Pancreas (tissue), 10 donors: ENCODE measurements at places on chromosomes 16 and 17.

DNA sequence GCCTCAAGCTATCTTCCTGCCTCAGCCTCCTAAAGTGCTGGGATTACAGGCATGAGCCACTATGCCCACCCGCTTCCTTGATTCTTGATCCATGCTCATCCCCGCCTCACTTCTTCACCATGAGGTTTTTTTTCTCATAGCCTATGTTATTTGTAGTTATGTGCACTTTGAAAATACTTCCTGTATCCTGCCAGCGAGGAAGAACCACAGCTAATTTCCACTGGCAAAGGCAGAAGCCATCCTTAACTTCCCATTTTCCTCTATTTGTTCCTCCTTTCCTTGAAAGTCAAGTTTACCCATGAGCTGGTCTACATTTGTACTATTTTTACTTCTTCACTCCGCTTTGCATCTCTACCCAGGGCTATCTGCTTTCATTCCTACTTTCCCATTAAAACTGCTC, 189.7 kb upstream of the ZFHX3 start:
- no peak for DNase-seq

GRCh38 chr16:67807148-67807682, 526 bp downstream of the TSNAXIP1 start:
- no peak for DNase-seq

- peak; percentile 81 for DNase-seq
Measured at GRCh38 chr16:1105888-1106620, 10.0 kb upstream of the C1QTNF8 start.

GRCh38 chr17:42409523-42410318, 13.3 kb downstream of the CAVIN1 start:
- no peak for DNase-seq

DNA sequence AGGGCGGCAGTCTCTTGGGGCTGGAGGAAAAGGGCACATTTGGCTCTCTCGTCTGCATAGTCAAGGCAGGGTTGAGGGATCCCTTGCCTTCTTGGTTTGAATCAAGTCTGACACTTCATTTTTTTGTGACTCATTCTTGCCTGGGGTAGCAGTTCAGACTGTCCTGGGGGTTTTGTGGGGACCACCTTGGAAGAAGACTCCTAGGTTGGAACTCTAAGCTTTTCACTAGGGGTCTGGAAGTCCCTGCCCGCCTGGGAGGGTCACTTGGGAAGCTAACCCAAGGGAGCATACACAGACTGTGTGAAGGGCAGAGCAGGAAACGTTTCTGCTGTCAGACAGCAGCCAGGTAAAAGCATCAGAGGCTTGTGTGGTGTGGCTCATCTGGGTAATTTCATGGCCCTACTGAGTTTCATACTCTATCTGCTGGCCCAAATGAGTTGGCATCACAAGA, 11.3 kb downstream of the YPEL2 start:
- DNase-seq: no peak

- no peak for DNase-seq
Measured at GRCh38 chr17:72643575-72644216, 448.8 kb downstream of the SLC39A11 start.

GRCh38 chr17:37859451-37859850, 64.8 kb upstream of the TBC1D3K start:
- no peak for DNase-seq

DNA sequence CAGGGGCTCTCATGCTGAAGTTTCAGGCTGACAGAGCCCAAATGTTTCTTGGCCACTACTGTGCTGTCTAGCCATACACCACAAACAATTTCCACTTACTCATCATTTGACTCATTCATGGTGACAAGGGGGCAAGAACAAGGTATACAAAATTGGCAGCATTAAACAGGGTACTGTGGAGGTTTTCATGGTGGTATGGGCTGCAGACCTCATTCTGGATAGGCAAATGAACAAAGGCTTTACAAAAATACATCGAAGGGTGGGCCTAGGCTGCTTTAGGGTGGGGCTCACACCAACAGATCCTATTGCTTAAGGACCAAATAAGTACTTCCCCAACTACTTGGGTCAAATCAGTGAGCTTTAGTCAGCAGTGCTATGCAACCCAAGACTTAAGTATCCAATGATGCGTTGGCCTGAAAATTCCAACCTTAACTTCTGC, 53.0 kb downstream of the N4BP1 start:
- DNase-seq: no peak

DNA sequence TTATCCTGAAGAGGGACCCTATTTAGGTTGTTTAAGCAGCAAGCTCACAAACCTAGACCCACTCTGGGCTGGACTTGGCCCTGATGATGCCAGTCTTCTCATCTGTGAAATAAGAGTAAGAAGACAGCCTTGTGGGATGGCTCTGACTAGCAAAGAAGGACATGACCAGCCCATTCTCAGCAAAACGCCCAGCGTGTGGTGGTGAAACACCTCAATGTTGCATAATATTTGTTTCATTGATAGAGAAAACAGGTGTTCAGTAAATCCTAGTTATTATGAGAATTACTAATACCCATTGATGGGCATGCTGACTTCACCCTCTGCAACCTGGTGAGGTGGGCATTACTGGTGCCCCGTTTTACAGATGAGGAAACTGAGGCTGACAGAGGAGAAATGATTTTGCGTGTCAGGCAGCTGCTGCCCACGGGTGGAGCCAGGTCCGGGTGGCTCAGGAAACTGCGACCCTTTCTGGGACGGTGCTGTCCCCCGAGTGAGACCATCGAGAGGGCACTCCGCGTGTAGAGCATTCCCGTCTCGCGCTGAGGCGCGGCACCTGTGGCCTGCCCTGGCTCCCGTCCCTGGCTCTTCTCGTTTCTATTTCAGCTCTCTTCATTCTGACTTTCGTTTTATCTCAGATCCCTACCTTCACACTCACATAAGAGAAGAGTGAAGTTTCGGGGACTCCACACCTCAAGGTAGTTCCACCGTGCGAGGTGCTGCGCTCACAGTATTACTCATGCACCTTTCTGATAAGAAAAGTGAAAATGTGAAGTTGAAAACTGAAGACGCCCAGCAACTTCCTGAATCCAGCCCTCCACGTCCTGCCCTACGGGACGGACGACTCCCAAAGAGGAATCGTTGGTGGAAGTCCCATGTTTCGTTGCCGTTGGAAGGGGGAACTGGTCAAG, 48.5 kb downstream of the IRF8 start:
- DNase-seq: no peak

DNA sequence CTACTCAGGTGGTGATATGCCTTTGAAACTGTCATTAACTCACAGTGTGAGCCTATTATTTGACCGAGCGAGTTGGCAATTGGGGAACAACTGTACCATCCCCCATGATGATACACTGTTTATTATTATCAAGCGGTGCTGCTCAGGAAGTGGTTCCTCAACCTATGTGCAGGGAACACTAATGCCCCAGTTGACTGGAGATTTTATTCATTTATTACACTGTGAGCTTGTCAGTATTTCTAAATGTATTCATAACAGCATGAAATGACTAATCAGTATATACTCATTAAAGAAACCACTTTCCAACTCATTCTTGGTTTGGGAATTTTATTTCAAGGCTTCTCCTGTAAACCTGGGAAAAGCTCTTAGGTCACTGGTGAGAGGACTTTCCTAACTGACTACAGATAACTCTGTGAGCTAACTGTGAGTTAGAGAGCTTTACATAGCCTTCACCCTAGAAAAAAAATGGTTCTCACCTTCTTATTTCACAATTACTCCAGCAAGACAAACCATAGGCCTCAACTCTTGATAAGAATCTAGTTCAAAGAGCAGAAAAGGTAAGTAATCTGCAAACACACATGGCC, 42.4 kb downstream of the NXPH3 start:
- no peak for DNase-seq

DNA sequence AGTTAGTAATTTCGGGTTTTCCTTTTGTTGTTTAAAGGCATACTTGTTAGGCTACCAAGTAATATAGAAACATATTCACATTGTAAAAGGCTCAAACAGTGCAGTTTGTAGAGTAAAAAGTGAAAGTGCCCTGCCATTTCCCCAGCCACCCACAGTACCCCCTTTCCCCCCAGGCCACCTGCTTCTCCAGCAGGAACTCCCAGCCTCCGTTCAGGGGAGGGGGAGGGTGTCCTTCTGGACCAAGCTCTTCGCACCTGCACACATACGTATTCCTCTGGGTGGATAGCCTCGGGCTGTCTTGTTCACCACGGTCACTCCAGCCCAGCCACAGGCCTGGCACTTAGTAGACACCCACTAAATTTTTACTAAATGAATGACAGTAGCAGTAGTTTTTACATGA, 144.5 kb downstream of the CLEC16A start:
- no peak for DNase-seq

- DNase-seq: no peak
Measured at GRCh38 chr16:56532714-56533113, 12.9 kb upstream of the BBS2 start.

DNA sequence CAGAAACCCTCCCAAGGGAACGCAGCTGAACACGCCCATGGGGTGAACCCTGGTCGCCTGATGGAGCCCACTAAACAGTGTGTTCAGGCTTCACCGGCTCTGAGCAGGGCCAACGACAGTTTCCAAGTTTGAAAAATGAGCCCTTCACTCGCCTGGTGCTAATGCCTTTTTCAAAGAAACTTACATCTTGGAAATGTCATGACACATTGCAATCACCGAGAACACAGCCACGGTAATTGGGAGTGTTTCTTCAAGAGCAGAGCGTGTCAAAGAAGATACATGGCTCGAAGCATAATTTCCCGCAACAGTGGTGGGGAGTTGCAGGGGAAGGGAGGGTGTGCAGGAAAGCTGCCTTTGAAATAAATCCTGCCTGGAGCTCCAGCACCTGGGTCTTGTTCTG, 463.2 kb downstream of the TMEM114 start:
- no peak for DNase-seq

DNA sequence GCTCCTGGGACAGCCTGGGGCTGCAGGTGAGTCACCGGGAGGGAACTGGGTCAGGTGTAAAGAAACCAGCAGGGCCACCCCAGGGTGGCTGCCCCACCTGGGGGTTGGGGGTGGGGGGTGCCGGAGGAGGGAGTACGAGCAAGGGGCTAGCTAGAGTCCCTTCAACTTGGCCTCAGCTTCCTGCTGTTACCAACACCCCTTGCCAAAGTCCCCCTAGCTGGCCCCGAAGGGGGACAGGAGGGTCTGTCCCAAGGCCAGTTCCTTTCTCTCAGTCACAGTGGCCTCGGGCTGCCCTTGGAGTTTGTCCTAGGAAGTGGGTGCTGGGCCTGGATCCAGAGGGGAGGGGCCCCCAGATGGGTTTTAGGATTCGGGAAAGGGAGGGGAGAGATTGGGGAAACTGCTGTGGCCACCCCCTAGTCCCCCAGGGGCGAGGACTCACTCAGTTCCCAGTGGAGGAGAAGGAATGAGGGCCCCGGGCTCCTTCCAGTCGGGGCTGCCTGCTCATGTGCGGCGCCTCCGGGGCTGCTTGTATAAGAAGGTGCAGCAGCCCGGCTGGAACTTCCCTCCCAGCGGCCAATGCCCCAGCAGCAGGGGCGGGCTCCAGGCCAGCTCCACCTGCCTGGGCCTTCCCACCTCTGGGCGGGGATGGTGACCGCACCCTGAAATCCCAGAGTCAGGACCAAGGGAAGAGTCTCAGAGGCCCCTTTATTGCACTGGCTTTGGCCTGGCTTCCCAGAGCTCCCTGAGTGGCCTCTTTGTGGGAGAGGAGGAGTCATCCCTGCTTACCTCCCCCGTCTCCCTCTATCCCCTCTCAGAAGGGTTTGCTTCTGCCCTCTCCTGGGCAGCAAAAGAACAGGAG, 7.3 kb downstream of the ARHGAP27 start:
- DNase-seq: peak; percentile 74

DNA sequence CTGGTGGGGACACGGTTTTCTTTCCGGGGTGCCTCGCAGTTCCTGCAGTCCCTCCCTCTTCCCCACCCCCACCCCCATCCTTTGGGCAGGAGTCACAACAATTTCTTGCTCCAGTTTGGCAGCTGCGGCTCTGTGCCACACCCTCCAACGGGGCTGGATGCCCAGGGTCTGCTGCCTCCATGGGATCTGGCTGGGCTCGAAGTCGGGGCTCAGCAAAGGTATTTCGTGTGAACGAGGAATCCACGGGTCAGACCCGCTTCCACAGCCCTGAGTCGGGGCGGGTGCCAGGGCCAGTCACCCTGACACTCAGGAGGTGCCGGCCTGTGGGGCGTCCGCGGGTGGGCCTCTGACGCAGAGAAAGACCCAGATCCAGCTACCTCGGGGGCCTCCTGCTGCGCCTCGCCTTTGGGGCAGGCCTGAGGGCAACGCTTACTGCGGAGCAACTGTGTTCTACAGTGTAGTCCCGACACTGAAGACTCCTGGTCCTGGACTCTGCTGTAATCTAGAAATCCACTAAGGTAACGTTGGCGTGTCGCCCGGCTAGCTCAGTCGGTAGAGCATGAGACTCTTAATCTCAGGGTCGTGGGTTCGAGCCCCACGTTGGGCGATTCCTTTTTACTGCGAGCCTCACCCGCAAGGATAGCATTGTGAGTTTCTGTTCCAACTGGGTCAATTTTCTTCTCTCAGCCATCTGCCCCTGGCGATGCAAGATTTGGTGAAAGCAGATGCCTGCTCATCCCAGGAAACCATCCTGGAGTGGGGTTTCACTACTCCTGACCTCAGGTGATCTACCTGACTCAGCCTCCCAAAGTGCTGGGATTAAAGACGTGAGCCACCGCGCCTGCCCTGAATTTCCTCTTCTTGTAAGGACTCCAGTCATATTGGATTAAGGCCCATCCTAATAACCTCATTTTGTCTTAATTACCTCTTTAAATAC, 12.6 kb upstream of the OR1F1 start:
- peak; percentile 28 for DNase-seq

- no peak for DNase-seq
Measured at GRCh38 chr17:77456271-77456950, 315.6 kb downstream of the SEC14L1 start.

DNA sequence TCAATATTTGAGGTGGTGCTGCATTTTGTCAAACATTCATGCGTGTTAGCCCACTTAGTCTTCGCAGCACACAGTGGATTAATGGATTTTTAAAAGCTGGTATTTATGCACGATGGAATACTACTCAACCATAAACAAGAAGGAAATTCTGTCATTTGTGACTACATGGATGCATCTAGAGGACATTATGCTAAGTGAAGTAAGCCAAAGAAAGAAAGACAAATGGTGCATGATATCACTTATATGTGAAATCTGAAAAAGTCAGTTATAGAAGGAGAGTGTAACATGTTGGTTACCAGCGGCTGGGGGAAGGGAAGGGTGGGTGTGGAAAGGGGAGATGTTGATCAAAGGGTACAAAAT, 23.0 kb downstream of the HMOX2 start:
- DNase-seq: no peak

DNA sequence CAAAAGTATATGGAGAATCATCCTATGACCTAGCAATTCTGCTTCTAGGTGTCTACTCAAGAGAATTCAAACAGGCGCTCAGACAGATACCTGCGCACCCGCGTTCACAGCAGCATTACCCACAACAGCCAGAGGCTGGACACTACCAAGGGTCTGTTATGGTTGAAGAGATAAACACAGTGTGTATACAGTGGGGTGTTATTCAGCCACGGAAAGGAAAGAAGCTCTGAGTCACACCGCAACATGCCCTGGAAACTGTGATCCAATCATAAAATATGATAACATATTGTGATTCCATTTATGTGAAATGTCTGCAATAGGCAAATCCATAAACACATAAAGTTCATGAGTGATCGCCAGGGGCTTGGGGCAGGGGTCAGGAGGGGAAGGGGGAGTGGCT, 18.0 kb upstream of the JPH3 start:
- DNase-seq: no peak

GRCh38 chr16:3158510-3159314, 23.9 kb downstream of the ZNF213 start:
- DNase-seq: peak; percentile 89

GRCh38 chr17:42002792-42003301, 14.4 kb downstream of the DNAJC7 start:
- DNase-seq: no peak

GRCh38 chr16:5900046-5900445, 802.5 kb upstream of the EEF2KMT start:
- DNase-seq: no peak

GRCh38 chr17:37802712-37803416, 58.0 kb upstream of the HNF1B start:
- DNase-seq: no peak
